ENCODE measurements at places on chromosomes 3 and 15.

DNA sequence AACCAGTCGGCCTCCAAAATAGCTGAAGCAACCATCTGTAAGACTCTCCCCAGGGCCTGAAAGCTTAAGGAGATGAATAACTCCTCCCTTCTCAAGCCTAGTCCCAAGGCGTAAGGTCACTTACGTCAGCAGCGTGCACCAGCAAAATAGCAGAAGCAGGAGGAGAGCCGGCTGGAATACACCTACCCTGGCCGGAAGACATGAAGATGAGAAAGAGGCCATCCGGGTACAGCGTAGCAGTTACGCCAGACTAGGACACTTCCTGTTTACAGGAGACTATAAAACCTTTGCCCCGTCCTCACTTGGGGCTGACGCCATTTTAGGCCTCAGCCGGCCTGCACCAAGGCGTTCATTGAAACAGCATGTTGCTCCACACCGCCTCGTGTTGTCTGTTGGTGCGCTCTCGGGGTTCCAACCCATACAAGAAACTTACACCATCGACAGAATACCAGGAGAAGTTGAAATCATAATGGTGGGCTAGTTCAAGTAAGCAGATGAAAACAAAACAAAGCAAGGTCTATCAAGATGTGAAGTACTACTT is 2.5 kb downstream of the CFAP92 start:
- DNase-seq: no peak

- no peak for DNase-seq
Observed at GRCh38 chr15:67843092-67843501, 3.3 kb upstream of the RNU6-1 start.

DNA sequence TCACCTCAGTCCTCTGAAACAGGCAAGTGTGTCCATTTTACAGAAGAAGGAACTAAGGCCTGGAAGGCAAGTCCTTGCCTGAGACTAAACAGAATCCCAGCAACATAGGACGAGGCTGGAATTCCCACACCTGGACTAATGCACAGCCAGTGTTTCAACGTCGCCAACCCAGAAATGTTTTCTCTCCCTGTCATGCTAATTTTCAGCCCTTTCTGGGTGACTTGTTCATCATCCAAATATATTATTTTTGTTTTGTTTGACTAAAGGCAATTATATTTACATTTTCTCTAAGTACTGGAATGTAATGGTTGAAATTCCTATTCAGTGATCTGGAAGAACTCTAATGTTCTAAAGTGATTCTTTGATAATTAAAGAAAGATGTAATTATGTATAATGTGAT is 51.8 kb downstream of the BTD start:
- DNase-seq: no peak

- no peak for DNase-seq
Observed at GRCh38 chr3:194485881-194486539, 792 bp downstream of the ATP13A3 start.

DNA sequence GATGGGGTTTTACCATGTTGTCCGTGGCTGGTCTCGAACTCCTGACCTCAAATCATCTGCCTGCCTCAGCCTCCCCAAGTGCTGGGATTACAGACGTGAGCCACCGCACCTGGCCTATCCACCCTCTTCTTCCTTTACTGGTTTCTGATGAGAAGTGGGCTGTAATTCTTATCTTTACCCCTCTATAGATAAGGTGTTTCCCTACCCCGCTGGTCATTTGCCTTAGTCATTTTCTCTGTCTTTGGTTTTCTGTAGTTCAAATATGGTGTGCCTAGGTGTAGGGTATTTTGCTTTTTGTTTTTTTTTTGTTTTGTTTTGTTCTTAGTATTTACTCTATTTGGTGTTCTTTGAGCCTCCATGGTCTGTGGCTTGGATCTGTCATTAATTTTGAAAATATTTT is 41.3 kb downstream of the APBA2 start:
- no peak for DNase-seq

DNA sequence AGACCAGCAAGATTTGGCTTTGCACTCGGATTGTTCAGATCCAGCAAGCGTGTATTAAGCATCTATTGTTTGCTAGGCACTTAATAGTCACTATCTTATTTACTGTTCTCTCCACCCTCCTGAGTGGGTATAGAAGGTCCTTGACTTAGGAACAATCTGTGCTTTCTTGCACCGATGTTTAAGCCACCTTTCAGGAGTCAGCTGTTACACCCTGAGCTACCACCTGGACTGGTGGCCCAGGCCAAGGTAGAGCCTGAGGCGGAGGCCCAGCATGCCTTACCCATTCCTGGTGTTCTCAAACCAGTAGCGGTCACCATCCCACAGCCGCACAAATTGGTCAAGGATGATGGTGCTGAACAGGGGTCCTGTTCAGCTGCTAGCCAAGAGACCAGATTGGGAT is 10.0 kb downstream of the DUOX1 start:
- DNase-seq: no peak

- peak; percentile 51 for DNase-seq
Observed at GRCh38 chr3:154954757-154955156, 125.4 kb upstream of the MME start.

DNA sequence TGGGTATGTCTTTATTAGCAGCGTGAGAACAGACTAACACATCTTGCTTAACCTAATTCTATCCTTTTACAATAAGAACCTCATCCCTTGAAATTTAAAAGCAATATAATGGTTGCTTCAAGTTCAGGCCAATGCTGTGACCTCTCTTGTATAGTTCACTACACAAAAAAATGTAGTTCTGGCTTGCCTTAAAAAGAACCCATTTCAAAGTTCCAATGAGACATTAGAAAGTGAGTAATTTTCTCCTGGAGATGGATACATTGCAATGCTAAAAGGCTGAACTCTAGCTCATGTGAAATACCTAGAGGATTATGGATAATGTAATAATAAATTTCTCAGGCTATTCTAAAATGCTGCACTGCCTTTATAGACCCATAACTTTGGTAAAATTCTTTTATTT is 47.8 kb downstream of the ATP13A4 start:
- no peak for DNase-seq

DNA sequence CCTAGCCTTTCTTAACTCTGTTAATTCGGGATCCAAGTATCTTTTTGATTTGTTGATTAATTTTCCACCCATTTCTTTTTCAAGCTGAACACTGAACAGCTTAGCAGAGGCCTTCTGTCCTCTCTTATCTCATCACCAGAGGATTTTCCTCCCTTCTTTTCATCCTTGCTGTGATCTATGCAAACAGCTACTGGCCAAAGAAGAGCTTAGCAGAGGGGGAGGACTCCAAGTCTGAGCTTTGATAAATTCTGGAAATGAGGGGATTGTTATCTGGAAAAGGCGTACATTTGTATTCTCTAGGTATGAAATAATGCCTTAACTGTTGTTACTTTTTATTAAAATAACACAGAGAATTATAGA is 13.4 kb downstream of the DZIP3 start:
- no peak for DNase-seq

- no peak for DNase-seq
Observed at GRCh38 chr3:190426806-190427507, 22.7 kb downstream of the TMEM207 start.

DNA sequence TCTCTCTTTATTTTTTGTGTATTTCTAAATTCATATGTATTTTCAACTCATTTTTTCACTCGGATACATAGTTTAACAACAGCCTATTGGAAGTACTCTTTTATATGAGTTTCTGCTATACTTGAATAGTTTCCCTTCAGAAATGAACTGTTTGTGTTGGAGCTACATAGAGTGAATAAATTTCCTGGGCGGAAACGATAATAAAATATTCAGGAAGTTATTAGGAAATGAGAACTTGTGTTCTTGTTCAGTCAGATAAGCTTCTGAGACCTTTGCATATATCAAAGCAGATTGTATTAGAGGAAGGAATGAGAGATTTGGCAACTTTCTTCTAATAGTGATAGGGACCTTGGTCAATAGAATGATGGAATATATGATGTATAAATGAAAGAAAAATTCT is 27.3 kb downstream of the NEO1 start:
- DNase-seq: no peak

DNA sequence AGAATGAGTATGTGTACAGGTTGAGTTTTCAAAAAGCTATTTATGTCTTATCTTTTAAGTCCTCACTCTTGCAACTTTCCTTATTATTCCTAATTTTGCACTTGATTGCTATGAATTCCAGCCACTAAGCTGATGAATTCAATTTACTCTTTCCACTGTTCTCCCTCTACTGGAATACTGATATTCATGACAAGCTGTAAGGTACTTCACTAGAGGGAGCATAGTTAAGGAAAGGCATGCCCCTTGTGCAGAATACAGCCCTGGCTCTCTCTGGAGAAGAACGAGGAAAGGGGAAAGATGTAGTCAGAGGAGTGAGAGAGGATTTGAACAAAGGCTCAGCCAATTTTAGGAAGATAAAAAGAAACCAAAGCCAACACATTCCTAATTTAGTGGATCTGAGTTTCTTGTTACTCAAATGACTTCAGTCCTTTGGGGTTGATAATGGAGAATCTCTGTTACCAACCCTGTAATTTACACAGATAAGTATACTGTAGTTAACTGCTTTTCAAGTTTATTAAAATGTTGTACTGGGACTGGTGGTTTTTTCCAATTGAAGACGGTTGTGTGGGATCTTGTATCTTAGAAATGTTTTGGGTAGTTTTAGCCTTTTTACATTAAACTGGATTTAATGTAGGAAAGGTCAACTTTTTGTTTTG is 4.0 kb downstream of the SCAANT1 start:
- DNase-seq: no peak

GRCh38 chr3:152317956-152318355 is 49.2 kb downstream of the MBNL1 start:
- DNase-seq: no peak

- no peak for DNase-seq
Observed at GRCh38 chr15:83578691-83579090, 75.2 kb upstream of the ADAMTSL3 start.

- no peak for DNase-seq
Observed at GRCh38 chr3:123686251-123686650, 101.4 kb upstream of the HACD2 start.

All from HCT116 (cell line).